ENCODE measurements at places on chromosomes 1 and 21.

GRCh38 chr1:29162476-29163138, 19.1 kb downstream of the SRSF4 start:
- no peak for DNase-seq

GRCh38 chr1:24803220-24803619, 58.0 kb downstream of the CLIC4 start:
- no peak for DNase-seq

DNA sequence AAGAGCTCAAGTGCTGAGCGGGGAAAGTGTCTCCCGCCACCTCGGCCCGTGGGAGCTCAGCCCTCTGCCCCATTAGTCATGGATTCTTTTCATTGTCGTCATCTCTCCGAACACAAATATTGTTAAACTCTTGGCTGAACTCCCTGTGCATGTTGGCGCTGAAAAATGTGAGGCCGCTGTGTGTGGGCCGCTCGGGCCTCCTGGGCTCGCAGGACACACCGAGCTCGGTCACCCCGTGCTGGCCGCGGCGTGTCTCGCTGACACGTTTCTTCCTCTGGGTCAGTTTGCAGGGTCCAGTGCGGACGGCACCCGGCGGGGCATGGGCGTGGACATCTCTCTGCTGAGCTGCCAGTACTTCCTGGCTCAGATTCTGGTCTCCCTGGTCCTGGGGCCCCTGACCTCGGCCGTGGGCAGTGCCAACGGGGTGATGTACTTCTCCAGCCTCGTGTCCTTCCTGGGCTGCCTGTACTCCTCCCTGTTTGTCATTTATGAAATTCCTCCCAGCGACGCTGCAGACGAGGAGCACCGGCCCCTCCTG, 25.6 kb downstream of the SLC45A1 start:
- DNase-seq, result no peak

- no peak for DNase-seq
These were observed 25.6 kb upstream of the CDC42BPA start for GRCh38 chr1:227343727-227344551.

DNA sequence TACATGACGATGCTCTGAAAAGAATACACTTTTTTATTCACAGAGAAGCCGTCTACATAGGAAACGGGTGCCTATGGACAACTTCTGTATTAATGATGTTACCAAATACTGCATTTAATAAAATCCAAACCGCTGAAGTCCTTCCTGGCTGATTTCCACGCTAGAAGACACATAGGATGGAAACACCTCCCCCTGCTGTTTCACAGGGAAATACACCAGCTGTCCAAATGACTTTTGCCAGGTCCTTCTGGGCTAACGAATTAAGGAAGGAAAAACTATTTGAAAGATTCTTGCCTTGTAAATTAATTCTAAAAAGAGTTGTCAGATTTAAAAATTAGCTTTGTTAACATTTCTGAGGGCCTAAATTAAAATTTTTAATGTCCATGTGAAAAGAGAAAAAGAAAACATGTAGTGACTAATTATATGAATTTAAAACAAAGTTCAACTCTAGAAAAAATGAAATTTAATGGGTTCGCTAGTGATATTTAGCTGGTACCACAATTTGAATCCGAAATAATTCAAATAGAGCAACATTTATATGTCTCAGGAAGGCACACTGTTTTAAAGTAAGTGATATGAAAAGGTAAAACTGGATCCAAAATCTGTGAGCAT, 146.0 kb downstream of the RERE start:
- peak; percentile 43 for DNase-seq

DNA sequence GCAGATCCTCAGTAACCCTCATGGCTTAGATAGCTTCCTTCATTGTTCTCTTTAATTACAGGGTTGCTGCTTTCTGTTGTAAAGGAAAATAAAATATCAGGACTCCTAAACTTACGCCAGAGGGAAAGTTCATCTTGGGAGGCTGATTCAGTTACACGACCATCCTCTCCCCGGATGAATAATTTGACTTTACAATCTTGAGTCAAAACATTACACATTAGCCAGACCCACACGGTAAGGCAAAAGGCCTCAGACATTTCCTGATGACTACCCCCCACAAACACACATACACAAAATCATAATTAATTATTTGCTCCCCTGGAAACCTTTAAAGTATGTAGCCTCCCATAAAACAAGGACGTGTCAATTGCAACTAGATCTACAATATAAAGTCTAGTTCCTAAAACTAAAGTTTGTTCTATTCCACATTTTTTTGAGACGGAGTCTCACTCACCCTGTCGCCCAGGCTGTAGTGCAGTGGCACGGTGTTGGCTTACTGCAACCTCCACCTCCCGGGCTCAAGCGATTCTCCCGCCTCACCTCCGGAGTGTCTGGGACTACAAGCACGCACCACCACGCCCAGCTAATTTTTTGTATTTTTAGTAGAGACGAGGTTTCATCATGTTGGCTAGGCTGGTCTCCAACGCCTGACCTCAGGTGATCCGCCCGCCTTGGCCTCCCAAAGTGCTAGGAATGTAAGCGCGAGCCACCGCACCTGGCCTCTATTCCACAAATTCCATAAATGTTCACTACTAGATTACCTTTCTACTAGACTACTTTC, 830 bp upstream of the PRDX1 start:
- peak; percentile 21 for DNase-seq

GRCh38 chr21:44390886-44391285, 37.5 kb downstream of the TRPM2 start:
- DNase-seq, result no peak

DNA sequence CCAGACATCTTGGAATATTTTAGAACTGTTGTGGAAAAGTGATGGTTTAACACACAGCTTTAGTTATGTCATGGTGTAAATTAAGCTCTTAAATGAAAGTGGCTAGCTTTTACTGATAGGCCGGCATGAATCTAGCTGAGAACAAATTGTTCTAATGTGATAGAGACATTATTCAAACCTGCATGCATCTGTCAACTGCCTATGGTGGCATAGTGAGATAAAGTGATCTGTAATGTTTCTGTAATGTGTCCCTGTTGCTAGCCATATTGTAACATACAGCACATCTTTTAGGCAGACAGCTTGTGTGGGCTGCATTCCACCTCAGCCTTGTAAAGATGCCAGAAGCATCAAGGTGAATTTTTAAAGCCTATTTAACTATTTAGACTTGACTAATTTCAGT, 16.0 kb downstream of the LRIG2 start:
- no peak for DNase-seq

DNA sequence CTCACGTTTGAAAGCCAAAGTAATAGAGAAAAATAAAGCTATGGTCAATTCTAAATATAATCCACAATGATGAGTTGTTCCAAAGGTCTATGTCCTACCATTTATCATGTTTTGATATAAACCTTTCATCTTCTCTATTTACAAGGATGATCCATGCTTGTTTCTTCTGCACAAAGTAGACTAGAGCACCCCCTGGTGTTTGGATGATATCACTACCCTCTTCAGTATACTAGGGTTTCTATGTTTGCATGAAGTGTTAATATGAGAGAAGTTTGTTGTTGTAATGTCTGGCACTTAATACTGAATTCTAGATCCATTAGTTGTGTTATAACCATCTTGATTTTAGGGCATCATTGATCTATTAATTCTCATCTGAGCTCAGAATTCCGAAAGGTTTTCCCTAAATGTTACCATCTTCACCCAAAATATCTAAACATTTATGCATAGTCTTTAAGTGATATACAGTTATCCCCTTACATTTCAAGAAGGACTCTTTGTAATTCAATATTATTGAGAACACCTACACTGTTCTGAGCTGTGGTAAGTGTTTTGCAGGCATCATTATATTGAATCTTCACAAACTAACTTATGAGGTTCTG, 21.1 kb downstream of the CLDN8 start:
- DNase-seq, result peak; percentile 9

- no peak for DNase-seq
These were observed 11.2 kb downstream of the ALX3 start for GRCh38 chr1:110059133-110059863.

- DNase-seq, result no peak
These were observed 1.3 kb upstream of the CCT8 start for GRCh38 chr21:29074783-29075182.

All from activated naive CD4-positive, alpha-beta T cell treated with anti-CD3 and anti-CD28 coated beads for 36 hours (primary cell).